IMR-90 (cell line): ENCODE measurements at places on chromosomes 12 and 14.

DNA sequence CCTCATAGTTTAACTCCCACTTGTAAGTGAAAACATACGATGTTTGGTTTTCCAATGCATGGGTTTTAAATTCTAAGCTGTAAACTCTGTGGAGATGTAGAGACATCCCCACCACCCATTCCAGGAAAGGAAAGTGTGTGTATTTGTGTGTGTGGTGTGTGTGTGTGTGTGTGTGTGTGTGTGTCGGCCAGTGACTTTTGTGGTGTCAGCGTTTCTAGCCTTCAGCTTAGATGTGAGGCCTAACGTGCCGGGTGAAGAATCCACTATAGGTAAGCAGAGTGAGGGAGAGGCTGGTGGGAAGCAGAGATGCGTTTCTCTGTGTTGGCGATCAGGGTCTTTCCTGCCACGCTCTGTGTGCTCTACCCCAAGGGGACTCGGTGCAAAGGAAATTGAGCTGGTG, 93.0 kb downstream of the SLC24A4 start:
- DNase-seq = no peak

DNA sequence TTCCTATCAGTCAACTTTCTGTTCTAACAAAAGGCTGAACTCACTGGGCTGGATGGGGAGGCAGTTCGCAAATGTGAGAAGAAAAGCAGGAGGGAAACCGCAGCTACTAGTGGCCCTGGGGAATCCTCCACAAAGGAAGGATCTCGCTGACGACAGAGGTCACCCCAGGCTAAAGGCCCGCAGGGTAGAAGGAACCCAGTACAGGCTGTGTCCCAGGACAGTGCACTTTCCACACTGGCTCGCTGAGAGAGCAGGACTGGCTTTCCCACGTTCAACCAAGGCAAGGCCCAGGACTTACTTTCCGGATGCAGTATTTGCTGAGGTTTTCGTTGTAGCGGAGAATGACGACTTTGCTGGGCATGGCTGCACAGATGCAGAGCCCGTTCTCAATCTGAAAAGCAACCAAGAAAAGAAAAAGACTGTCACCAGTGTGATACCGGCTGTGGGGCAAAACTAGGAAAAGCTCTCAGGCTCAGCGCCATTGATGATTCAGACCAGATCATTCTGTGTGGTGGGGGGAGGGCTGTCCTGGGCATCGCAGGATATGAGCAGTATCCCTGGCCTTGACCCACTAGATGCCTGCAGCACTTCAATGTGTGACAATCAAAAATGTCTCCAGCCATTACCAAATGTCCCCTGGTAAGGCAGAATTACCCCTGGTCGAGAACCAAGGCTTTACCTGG, 36.3 kb downstream of the PRKAB1 start:
- DNase-seq = peak; percentile 50

GRCh38 chr12:116236148-116236731, 41.3 kb downstream of the MED13L start:
- peak; percentile 54 for DNase-seq

- no peak for DNase-seq
Observed at GRCh38 chr12:69123919-69124638, 115.3 kb upstream of the CPSF6 start.

- DNase-seq = peak; percentile 36
Observed at GRCh38 chr14:100755649-100756048, 29.0 kb downstream of the DLK1 start.

DNA sequence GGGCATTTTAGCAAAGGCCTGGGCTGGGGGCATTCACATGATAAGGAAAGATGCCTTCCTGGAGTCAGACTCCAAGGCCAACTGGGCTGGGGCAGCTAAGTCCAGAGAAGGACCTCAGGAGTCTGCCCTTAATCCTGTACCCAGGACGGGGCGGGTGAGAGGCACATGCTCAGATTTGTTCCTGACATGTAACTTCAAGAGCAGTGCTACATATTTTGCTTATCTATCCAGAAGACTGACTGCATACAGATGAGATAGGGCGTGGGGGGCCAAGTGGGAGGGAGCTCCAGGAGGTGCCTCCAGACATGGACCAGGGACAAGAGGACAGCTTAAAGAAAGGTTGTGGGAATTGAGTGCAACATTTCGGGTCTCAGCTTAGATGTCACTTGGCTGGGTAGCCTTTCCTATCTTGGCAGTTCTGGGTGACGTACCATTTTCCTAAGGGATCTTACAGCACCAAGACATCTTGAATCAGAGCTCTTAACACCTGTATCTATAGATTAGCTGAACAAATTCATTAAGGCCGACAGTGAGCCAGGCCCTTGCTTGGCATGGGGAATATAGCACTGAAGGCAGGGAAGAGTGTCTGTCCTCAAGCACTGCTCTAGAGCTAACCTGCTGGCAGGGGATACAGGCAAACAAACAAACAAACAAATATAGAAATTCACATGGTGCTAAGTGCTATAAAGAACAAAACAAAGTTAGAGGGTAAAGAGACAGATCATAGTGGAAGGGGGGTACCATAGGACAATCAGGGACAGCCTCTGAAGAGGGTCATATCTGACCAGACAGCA, 61.2 kb downstream of the PTPN21 start:
- no peak for DNase-seq

GRCh38 chr14:62706217-62706616, 339.0 kb downstream of the KCNH5 start:
- peak; percentile 24 for DNase-seq

- DNase-seq = no peak
Observed at GRCh38 chr12:45329238-45329637, 113.3 kb downstream of the ANO6 start.

DNA sequence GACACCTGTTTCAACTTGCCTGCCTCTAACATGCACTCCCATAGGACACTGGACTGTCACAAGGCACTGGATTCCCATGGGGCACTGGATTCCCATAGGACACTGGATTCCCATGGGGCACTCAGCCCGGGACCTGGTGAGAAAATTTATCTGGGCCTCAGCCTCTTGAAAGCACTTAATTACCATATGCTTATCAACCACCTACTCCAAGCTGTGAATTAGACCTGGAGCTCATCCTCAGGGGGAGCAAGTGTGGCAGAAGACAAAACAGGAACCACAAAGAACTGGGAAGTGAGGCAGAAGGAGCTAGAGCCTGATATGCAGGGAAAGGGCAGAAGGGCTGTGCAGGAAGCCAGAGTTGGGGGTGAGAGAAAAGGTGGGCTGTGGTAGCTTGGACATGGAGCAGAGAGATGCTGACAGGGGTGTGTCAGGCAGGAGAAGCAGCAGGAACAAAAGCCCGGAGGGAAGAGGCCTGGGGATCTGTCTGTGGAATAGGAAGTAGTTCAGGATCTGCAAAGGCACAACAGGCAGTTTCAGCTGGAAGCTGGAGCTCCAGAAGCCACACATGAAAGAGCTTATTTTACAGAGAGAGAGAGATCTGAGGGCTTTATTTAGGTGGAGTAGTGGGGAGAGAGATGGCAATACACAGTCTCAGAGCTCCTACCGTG, 3.1 kb downstream of the KRT82 start:
- DNase-seq = no peak

DNA sequence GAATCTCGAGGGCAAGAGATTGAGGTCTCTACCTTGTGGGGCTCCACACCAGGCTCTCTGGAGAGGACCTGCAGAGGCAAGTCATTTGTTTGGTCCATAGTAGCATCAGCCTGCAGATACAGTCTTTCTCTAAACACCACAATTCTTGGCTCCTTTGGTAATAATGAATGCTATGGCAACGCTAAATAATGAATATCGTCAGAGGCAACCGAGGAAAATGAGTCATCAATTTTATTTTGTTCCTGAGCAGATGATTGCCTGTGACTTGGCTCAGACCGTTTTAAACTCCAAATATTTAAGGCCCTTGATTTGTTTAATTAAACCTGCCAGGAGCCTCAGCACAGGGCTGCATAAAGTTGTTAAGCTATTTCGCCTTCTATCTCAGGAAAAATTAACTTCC, 924.1 kb upstream of the TMEM132C start:
- no peak for DNase-seq

- no peak for DNase-seq
Observed at GRCh38 chr14:100590726-100591452, 3.7 kb upstream of the BEGAIN start.

- no peak for DNase-seq
Observed at GRCh38 chr12:13084898-13085640, 18.4 kb downstream of the GSG1 start.

DNA sequence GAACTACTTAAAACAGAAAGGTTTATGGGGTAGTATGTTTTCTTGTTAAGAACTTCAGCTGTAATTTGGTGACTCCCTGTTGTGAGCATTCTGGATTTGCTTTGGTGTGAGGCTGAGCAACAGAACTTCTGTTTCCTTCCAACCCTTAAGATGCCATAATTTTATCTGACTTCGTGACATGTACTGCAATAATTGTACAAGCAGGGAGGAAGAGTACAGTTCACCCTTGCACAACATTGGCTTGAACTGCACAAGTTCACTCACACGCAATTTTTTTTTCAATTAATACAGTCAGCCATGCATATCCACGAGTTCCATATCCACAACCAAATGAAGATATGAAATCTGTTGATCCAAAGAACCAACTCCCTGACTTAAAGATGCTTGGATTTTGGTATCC, 42.9 kb upstream of the ANKS1B start:
- no peak for DNase-seq

- DNase-seq = no peak
Observed at GRCh38 chr14:93535537-93535936, 104.8 kb downstream of the UNC79 start.

- DNase-seq = peak; percentile 96
Observed at GRCh38 chr14:64654246-64654900, 49.9 kb upstream of the PLEKHG3 start.

- no peak for DNase-seq
Observed at GRCh38 chr12:19242581-19242980, 113.0 kb downstream of the PLEKHA5 start.
